NCI-H2171 treated with DMSO at 0.1 percent for 48 hours (cell line): ENCODE measurements at places on chromosomes 16 and 17.
A peak's percentile ranks its signal among the peaks of the same experiment; 100 is the strongest.

DNA sequence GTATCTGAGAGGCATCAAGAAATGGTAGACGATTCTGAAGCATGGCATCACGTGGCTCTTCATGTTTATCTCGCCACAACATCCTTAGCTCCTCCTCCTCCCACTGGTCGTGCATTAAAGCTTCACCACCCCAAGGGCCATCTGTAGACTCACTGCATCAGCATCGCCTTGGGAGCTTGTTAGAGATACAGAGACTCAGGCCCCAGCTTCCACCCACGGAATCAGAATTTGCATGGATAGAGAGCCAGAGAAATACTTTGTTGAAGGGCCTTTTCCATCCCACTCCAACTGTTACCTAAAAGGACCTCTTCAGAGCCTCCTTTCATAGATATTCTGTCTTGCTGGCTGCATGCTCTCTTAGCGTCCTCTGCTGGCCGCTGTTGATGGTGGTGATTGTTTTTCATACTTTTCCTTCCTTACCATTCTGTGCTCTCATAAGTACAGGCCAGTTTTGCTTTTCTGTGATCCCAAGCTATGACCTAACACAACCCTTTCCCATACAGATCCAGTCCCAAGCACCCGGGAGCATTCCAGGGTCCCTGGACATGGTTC is 1049.4 kb upstream of the EEF2KMT start:
- no peak for DNase-seq

DNA sequence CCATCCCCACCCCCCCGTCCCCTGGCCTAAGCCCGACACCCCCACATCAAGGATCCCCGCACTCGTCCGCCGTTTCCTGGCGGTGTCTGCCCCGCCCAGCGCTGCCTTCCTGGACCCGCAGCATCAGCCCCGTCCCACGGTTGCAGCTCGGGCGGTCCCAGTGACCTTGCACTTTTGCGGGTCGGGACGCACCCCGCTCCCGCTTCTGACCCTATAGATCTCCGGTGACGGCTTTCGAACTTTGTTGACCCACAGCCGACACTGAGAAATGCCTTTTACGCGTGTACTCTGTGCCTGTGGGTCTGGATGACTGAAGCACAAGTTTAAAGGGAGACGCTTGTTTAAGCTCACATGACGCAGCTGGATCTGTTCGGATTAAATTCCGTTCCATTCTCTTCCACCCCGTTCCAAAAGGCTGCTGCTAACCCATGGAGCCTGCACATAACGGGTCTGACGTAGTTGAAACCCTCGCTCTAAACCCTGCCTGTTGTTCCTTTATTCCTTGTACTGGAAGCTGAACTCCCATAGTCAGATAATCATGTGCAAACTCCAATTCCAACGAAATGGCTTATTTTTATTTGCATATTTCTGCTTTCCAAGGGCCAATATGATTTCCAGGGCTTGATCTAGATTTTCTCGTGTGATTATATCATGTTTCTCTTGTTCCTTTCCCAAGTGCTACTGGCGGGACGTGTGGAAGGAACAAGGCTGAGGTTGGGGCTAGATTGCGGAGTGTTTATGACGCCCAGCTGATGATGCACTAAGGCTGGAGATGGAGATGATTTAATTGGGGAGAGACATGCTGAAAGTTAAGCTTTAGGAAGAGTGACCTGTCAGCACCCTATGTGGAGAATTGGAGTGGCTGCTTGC is 834 bp downstream of the FLYWCH1 start:
- peak; percentile 28 for DNase-seq

DNA sequence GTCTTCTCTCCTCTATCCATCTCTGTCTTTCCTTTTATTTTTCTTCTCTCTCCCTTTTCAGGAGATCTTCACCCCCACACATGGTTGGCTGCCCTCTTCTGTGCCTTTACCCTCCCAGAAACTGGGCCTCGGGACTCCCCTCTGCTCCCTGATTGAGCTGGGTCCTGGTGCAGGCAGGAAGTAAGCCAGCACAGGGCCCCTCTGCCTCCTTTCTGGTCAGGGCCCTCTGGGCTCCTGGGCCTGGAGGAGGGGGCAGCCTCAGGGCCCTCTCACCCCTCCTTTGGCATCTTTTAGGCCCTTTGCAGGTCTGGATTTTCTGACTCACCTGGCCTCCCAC is 21.1 kb upstream of the TAC4 start:
- no peak for DNase-seq

DNA sequence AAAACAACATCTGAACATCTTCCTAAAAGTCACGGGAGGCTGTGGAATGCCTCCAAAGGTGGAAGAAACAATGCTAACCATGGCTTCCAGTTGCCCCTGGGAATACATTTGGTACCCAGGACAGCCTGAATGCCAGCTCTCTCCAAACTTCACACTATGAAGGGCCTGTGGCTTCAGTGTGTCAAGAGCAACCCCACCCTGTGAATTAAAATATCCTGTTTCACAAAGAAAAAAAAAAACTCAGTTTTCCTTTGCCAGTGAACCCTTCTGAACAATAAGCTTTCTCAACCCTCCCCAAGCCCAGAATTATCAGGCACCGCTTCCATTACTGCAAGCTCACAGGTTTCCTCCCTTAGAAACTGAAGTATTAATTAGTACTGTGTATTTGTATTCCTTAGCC is 69.8 kb downstream of the SLC39A11 start:
- DNase-seq: peak; percentile 77

- no peak for DNase-seq
Measured at GRCh38 chr17:16465861-16466338, 26.1 kb downstream of the LRRC75A start.

- no peak for DNase-seq
Measured at GRCh38 chr17:46887717-46888116, 35.2 kb upstream of the GOSR2 start.

- DNase-seq: no peak
Measured at GRCh38 chr17:64786337-64786736, 124.2 kb upstream of the SMURF2 start.

DNA sequence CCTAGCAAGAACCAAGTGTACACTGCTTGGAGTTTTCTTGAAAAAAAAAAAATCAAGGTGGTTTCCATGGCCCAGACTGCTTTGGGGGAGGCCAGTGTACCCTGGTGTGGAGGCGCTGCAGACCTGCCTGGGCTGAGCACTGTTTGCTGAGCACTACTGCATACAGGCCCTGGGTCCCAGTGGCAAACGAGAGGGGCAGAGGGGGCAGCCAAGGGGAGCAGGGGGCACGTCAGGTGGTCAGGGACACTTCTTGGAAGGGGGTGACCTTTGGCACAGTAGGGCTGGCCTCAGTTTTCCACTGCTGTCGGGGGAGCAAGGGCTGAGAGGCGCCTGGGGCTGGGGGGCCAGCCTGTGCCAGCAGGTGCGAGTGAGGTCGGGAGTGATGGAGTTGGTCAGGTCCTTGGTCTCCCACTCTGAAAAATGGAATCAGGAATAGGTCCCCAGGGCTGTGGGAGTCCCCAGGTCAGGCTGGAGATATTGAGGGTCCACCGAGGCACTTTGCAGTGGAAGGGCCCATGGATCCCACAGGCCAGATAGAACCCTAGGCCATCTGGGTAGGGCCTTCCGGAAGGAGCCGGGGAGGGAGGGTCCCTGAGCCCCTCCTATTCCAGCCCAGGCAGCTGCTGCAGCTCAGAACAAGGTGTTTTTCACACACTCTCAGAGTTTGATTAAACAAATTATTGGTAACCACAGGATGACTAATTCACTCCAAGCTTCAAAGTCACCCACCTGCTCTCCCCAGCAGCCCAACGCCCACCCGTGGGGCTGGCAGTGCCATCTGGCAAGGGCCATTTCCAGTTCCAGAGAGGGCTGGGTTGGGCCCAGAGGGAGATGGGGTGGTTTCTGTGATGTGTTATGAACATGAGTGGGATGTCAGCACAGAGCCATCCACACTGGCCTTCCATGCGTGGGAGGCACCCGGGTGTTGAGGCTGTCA is 3.5 kb downstream of the ZFPM1 start:
- peak; percentile 48 for DNase-seq

DNA sequence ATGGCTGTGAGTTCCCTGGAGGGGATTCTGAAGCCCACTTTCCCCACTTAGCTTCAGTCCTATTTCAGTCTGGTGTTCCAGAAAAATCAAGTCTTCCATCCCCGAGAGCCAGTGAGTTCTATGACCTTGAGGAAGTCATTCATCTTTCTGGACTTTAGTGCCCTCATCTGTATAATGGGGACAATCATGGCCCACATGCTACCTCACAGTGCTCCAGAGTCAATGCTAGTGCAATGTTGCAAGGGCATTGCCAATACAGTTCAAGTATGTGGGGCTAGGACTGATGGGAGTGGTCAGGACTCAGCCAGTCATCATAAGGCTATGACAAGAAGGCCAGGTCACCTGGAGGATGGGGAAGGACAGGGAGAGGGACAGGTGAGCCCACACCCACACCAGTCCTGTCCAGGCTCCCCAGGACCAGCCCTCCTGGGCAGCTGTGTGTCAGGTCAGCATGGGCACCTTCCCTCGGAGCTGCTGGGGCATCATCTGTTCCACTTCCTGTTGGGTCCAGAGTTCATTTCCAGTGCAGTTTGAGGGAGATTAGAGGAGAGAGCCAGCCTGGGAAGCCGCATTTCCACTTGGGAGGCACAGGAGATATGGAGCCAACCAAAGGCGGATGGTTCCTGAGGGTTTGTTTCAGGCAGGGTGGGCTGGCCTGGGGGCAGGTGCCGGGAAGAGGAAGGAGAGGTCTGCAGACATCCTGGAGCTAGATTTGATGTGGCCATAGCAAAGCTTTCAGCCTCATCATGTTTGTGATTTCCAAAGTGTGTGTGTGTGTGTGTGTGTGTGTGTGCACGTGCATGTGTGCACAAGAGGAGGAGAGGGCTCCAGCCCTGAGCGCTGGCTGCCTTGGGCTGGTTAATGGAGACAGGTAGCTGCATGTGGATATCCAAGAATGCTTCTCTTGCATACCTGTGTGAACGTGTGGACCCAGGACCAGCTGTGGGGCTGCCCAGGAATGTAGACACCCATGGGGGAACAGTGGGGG is 3.9 kb upstream of the WNT9B start:
- no peak for DNase-seq

GRCh38 chr16:52203096-52203495 is 343.8 kb downstream of the TOX3 start:
- DNase-seq: no peak

DNA sequence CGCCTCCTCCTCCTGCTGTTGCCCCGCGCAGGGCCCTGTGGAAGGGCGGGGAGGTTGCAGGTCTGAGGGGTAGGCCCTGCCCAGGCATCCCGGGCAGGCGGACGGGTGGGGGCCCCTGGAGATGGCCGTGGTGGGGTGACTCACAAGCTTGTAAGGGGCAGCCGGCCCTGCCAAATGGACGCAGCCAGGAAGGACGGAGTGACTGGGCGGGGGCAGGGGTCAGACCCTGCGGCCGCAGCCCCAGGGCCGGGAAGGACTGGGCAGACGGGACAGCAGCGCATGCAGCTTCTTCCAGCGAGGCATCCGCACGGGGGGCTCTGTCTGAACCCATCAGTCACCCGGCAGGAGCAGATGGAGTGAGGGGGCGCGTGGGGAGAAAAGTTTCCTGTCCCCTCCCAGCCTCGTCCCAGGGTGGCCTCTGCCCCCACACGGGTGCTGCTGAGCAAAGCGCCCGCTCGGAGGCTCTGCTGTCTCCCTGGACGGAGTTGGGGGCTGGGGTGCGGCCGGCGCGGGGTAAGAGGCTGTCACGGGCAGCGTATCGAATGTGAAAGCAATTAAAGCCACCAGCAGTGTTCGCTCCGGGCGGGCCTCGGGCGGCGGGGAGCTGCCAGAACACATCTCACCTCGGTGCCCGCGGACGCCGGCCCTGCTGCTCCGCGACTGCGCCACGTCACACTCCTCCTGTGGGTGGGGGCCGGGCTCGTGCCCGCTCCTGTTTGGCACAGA is 5.4 kb upstream of the PRR35 start:
- DNase-seq: peak; percentile 30

DNA sequence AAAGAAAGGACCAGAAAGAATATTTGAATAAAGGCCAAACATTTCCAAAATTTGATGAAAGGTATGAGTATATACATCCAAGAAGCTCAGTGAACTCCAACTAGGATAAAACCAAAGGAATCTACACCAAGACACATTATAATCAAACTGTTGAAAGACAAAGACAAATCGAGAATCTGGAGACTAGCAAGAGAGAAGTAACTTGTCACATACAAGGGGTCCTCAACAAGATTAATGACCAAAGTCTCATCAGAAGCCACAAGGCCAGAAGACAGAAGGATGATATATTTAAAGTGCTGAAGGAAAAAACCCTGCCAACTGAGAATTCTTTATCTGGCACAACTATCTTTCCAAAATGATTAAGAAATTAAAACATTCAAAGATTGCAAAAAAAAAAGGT is 9.3 kb upstream of the IL21R start:
- no peak for DNase-seq

DNA sequence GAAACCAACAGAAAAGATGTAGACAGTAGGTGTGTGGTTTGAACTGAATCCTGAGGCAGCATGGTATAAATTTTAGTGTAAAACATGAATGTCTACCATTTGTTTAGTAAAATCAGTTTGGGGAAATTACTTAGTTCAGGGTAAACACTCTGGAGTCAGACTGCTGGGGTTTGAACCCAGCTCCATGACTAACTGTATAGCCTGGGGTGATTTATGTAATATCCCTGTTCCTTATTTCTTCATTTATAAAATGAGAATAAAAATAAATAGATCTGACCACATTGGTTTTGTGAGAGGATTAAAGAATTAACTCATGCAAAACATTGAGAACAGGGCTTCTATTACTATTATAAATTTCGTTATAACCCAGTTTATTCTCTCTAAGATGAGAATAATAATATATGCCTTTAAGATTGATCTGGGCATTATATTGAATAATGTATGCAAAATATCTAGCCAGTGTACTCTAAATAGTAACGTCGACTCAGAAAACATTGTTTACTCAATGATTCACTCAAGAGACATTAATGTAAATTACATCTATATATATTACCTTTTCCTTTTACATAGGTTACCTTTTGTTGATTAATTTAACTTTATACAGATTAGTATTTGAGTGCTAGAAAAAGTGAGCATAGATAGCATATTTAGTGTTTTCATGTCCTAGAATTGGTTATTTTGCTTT is 120.6 kb upstream of the KCNJ16 start:
- DNase-seq: no peak

- DNase-seq: peak; percentile 87
Measured at GRCh38 chr17:76405967-76406647, 21.7 kb downstream of the SPHK1 start.

DNA sequence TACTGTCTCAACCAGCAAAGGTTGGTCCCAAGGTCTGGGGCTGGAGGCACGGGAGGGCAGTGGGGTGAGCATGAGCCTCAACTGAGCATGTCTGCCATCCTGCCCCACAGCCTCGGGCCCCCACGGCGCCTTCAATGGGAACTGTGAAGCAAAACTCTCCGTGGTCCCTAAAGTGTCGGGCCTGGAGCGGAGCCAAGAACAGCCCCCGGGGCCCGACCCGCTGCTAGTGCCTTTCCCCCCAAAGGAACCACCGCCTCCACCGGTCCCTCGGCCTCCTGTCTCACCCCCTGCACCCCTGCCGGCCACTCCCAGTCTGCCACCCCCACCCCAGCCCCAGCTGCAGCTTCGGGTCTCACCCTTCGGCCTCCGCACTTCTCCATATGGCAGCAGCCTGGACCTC is 4.2 kb downstream of the FBRS start:
- DNase-seq: no peak
